ENCODE measurements at places on chromosomes 4 and X.

GRCh38 chr4:139465922-139466321 is 12.0 kb downstream of the RAB33B start:
- DNase-seq, result no peak

- no peak for DNase-seq
Measured at GRCh38 chrX:19862634-19863211, 24.7 kb downstream of the SH3KBP1 start.

DNA sequence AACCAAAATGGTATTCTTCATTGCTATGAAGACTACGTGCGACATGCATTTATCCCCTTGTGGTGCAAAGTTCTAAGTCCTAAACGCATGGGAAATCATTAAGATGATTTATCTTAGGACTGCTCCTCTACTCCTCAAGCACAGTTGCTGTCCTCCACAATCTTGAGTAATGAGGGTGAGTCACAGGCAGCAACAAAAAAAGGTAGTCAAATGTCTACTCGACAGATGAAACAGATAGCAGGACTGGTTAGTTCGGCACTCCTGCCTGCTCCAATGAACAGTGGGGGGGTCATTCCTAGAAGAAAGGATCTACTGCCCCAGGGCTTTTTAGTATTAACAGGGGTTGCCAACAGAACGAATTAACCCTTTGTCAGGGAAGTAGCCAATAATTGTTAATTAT is 233.7 kb upstream of the FGF13 start:
- DNase-seq, result peak; percentile 51

- DNase-seq, result no peak
Measured at GRCh38 chr4:106065018-106065417, 169.7 kb downstream of the NPNT start.

- DNase-seq, result no peak
Measured at GRCh38 chrX:16451334-16451733, 198.6 kb upstream of the S100G start.

DNA sequence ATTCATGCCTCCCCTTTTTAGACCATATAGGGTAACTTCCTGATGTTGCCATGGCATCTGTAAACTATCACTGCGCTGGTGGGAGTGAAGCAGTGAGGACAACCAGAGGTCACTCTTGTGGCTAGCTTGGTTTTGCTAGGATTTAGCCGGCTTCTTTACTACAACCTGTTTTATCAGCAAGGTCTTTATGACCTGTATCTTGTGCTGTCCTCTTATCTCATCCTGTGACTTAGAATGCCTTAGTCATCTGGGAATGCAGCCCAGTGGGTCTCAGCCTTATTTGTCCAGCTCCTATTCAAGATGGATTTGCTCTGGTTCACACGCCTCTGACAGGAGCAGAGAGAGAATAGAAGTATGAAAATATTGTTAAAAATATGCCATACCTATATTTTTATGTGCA is 355.7 kb downstream of the ADGRL3 start:
- DNase-seq, result no peak

All from mammary epithelial cell (primary cell).